ENCODE measurements at places on chromosomes 1 and 21.

DNA sequence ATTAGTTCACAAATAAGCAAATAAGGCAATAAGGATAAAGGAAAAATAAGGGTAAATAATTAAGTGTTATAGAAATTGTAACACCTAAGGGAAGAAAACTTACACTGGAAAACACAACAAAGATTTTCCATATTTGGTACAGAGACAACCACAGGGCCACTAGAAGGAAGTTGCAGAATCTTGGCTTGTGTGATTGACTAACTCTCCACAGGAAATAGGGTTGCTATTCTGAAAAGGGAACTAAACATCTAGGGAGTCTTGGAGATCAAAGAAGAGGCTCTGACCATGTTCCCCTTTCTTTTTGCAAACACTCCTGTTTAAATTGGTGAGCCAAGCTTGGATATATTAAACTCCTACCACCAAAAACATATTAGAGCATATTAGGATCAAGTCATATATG, 59.1 kb downstream of the APCS start:
- no peak for DNase-seq

GRCh38 chr1:97780884-97781283, 139.9 kb downstream of the DPYD start:
- DNase-seq = no peak

DNA sequence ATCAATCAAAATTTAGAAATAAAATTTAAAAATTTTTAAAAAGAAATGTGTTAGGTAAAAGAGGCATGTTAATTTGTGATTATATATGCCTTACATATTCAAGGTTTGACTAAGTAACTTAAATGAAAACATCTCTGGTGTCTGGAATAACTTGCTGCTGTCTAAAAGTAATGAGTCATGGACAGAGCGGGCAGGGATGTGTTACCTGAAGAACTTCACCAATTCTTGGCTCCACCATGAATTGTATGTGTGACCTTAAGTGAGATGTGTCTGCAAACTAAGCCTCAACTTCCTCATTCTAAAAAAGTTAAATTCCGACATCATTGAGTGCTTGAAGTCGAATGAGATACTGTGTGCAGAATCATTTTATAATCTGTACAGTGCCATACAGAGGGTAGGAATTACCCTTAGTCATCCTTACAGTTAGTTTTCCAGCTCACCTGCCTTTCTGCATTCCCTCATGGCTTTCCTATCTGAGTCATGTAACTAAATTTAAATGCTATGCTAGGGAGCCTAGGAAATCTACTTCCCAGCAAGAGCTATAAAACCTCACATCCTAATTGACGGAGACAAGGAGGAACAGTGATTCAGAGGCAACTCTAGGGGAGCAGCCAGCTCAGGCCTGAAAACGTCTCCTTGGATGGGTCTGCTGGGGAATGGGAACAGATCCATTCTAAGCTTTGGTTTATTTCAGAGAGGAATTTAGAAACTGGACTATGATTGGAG, 100.7 kb upstream of the TSPAN2 start:
- DNase-seq = peak; percentile 57

- DNase-seq = no peak
Measured at GRCh38 chr1:2314803-2315673, 76.3 kb downstream of the MORN1 start.

- DNase-seq = no peak
Measured at GRCh38 chr1:65108025-65108642, 39.9 kb upstream of the AK4 start.

- DNase-seq = no peak
Measured at GRCh38 chr1:167860231-167860923, 53.6 kb downstream of the ADCY10 start.

GRCh38 chr1:167420510-167420909, 97.8 kb downstream of the CD247 start:
- no peak for DNase-seq

DNA sequence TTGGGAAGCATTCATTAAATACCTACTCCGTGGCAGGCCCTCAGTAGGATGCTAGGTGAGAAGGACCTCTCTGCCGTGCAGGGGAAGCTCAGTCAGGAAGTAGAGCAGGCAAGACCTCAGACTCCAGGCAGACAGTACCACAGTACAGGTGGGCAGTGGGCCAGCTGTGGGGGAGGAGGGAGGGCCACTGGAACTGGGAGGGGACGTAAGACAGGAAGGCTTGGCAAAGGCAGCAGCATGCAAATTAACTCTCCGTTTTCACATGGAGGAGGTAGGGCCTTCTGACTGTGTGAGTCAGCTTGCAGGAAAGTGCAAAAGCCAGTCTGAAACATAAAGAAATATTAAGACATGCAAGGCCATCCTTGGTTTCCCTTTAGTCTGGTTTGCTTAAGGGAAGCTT, 157.7 kb downstream of the TRIM33 start:
- DNase-seq = peak; percentile 37

- no peak for DNase-seq
Measured at GRCh38 chr1:116226017-116226416, 114.8 kb downstream of the MAB21L3 start.

GRCh38 chr21:25513810-25514209, 93.5 kb downstream of the MRPL39 start:
- no peak for DNase-seq

- DNase-seq = no peak
Measured at GRCh38 chr1:224106568-224107281, 7.2 kb upstream of the FBXO28 start.

DNA sequence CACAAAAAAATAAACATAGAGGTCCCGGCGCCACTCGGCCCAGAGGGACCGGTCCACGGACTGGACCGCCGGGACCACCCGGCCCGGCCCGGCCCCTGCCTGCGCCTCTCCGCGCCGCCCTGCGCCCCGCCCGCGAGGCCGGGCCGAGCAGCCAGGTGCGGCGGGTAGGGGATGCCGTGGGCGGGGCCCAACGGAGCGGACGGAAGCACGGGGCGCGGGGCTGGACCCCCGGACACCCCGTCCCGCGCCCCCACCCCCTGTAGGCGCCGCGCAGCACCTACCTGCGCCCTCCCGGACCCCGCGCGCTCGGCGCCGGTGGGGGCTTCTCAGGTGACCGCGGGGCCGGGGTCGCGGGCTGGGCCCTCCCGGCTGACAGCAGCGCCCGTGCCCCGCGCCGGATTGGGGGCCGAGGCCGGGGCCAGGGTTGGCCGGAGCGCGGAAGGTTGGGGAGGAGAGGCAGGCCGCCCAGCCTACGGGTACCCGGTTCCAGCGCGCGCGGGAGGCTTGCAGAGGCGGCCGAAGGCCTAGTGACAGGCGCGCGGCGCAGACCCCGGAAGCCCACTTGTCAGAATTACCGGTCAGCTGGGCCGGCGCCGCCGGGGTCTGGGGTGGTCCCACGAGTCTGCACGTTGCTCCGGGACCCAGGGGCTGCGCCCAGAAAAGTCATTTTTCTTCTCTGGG, 351.9 kb upstream of the CAMK1G start:
- no peak for DNase-seq

DNA sequence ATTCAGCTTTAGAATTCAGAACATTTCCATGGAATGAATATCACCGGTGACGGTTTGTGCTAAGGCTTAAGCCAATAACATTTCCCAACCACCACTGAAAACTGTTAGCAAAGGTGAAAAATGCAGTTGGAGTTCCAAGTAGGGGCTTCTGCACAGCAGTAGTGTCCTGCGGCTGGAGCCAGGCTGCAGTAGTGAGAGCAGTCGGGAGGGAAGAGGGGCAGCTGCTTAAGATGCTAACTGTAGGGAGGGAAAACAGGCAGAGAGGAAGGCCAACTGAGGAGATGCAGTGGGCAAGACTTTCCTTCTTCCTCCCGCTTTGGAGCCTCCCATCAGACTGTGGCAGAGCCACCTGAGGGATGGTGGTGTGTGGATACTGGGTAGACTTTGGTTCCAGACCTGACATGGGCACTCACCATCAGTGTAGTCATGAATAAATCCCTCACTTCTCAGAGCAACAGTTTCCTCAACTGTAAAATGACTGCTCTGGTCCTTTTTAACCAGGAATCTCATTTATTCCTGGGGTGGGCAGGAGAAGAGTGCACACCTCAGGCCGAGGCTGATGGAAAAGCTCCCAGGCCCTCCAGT, 3.2 kb downstream of the F3 start:
- no peak for DNase-seq

DNA sequence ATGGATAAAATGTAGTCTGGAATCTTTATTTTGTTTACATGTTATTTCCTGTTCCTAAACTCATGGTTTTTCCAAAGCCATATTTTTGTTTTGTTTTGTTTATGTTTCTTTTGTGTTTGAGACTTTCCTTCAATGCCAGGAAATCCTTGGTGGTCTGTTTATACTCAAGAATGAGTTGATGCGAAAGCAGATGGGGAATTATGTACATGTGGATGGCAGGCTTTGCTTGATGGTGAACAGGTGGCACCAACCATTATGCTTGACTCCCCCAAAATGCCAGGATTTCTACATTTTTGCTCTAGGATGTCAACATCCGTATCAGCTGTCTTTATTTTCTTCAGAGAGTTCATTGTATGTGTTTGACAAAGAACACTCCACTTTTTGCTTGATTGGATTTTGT, 448.5 kb downstream of the PRDM2 start:
- DNase-seq = no peak

DNA sequence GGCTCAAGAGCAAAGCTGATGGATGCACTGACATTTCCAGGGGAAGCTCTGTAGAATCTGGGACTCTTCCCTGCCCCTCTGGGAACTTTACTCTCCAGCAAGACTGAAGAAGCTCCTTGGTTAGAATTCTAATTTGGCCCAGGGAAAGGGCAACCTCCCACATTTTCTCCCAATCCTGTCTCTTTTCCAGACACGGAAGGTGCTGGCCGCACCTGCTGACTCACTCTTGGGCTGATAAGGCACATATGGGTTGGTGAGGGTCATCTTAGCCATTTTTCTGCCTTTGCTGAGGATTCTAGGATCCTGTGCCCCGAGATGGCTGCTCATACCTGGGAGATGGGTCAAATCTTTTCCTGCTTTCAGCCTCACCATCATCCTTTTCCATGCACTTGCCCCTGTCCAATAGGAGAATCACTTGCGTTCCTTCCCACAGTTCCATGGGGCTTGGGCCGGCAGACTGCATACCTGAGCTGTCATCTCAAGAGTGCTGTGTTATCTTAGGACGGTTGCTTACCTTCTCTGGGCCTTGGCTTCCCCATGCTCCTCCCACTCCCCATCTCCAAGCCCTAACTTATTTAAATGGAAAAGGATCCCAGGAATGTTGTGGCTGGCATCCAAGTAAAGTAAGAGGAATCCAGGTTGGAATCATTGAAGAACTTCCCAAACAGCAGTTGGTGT, 1.3 kb downstream of the TINAGL1 start:
- DNase-seq = no peak

- DNase-seq = no peak
Measured at GRCh38 chr1:34060901-34061415, 104.1 kb downstream of the CSMD2 start.

DNA sequence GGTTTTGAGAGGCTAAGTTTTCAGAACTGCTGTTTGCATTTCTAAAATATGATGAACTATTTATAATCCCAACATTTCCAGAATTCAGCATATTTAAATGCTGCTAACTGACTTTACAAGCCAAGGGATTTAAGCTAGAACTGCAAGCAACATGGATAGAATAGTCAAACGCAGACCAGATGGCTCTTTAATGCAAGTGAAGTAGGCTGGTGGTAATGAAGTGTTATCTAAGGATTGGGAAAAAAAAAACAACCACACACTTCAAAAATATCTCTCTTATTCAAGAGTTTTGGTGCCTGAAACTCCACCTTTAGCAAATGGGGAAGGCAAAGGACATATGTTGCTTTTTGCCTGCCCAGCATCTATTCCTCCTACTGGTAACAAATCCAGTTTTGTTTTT, 20.9 kb upstream of the SSX2IP start:
- DNase-seq = no peak

GRCh38 chr1:229716069-229716468, 90.0 kb downstream of the URB2 start:
- DNase-seq = no peak

DNA sequence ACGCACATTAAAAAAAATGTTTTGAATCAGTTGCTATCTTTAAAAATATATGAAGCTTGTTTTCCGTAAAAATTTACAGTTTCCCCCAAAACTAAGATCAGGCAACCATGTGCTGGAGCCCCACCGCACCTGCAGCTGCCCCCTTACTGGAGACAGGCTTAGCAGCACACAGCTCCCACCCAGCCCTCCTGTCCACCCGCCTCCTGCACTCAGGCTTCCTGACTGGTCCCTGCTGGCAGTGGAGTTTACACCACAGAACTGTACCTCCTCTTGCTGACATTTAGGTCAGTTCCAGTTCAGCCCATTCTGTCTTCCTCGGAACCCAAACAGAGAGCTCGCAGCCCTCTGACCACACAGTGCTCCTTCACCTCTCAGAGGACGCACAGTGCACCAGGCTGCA, 2.1 kb downstream of the GPR161 start:
- no peak for DNase-seq

DNA sequence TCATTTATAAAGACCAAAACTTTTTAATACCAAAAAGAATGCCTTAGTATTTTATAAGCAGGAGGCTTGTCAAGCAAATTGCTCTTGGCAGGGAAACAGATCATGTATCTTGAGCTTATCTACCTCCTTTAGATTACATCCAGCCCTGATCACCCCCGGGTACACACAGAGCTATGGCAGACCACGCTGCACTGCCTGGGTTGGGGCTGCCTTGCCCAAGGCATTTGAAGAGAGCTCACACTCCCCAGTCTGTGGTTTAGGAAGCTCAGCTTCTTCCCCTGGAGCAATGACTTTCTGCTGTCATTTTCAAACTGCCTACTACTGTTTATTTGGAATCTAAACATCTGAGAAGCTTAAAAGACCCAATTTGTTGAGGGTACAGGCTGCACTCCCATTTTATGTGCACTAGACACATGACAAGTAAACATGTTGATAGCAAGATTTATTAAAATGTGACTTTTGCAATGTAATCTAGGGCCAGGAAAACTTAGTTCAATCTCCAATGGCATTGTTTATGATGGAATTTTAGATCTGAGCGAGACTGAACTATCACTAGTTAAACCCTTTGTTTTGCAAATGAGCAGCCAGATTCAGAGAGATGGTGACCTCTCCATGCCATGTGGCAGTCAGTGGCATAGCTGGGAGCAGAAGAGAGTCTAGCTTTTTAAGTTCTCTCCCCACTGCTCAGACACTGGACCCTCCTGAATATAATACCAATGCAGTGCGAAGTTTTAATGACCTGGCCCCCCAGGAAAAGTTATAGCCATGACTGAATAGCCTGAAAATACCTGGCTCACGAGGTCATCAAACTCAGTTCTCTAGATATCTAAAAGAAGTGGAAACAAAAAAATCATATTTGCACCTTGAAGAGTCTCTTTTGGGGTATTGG, 214.9 kb downstream of the HLX start:
- no peak for DNase-seq

GRCh38 chr1:43569175-43569574, 38.5 kb downstream of the PTPRF start:
- no peak for DNase-seq

- DNase-seq = no peak
Measured at GRCh38 chr1:219476116-219476515, 136.8 kb downstream of the ZC3H11B start.

- DNase-seq = no peak
Measured at GRCh38 chr1:183328371-183328770, 89.8 kb downstream of the NMNAT2 start.

- DNase-seq = no peak
Measured at GRCh38 chr1:109134423-109134822, 20.5 kb downstream of the ELAPOR1 start.

Data from urinary bladder (tissue), 4 donors.